ENCODE measurements at places on chromosomes 2 and 18. TPM values are rescaled to one million over a fixed set of nuclear protein-coding genes. Genes with fewer than 3 reads are reported as not detected.

Gene RAB6C
- total RNA-seq: not detected

Gene MOCOS
- 6.2 TPM for total RNA-seq

Gene GREB1
- 0.03 TPM for total RNA-seq

Gene CSRNP3
- 0.08 TPM for total RNA-seq

Gene DYSF
- total RNA-seq: not detected

Gene MLPH
- 67.8 TPM for total RNA-seq

Gene SPC25
- total RNA-seq: 7.0 TPM

Gene SMAD2
- total RNA-seq: 33.4 TPM

Gene STPG4
- total RNA-seq: 6.9 TPM
